ENCODE measurements at places on chromosomes 11 and 22. TPM values are rescaled to one million over a fixed set of nuclear protein-coding genes. Genes with fewer than 3 reads are reported as not detected.

FZD4 gene
- total RNA-seq = 5.8 TPM

DNA sequence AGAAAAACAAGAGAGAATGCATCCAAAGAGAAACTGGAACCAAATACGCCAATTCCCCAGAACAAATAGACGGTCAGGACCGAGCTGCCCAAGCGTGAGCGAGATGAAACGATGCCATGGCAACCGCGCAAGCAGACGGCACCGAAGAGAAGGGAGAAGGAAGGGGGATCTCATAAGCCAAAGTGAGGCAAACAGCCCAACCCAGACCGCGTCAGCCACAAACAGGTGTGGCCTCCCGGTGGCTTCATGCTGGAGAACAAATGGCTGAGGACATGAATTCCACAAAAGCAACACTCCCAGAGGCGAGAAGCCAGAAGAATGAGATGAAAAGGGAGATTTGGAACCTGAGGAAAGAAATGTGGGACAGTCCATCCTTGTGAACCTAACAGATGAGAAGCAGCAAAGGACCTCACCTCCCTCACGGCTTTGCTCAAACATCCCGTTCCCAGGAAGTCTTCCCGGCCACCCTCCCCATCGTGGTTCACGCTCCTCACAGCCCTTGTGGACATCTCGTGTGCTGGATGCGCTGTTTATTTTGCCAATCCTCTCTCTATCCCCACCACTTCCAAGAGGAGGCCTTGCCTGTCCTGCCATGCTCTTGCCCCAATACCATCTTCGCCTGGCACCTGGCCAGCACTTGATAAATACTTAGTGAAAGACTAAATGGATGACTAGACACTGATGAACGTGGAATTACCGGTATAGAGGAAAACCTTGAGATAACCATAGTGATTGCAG, 89.1 kb upstream of the RTL6 start:
- H3K4me3 ChIP-seq = no peak overlapping the region
- peaks cover 5% of the 10 kb centered on the region for H3K4me1 ChIP-seq
- H3K36me3 ChIP-seq = no peaks in the 10 kb centered on the region

- H3K27ac ChIP-seq = no peak overlapping the region
- DNase-seq = no peak
- no peaks in the 10 kb centered on the region for H3K4me1 ChIP-seq
- no peaks in the 10 kb centered on the region for H3K27me3 ChIP-seq
- peaks cover 94% of the 10 kb centered on the region for H3K36me3 ChIP-seq
Observed at GRCh38 chr11:14480716-14481115, 18.9 kb downstream of the COPB1 start.

DNA sequence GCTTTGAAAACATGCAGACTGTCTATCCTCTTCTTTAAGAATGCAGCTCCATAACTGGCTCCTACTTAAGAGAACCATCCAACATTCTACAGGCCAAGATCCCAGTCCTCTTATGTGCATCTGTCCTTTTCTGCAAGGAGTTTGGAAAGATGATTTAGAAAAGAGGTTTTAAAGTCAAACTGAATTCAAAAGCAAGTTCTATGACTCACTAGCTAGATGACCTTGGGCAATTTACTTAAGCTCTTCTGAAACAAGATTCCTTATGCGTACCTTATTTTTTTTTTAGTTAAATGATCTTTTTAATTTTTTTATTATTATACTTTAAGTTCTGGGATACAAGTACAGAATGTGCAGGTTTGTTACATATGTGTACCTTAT, 29.2 kb downstream of the GUCY1A2 start:
- H3K27ac ChIP-seq = no peak overlapping the region
- H3K36me3 ChIP-seq = no peaks in the 10 kb centered on the region
- no peak overlapping the region for H3K4me3 ChIP-seq
- peaks cover 10% of the 10 kb centered on the region for H3K4me1 ChIP-seq
- no peak for DNase-seq

GRCh38 chr22:36546932-36547331, 18.0 kb upstream of the EIF3D start:
- H3K27me3 ChIP-seq = peaks cover 5% of the 10 kb centered on the region
- H3K27ac ChIP-seq = no peak overlapping the region
- H3K4me3 ChIP-seq = no peak overlapping the region
- H3K4me1 ChIP-seq = peaks cover 3% of the 10 kb centered on the region
- H3K36me3 ChIP-seq = no peaks in the 10 kb centered on the region
